ENCODE measurements at places on chromosomes 5 and 9.

- no peak for DNase-seq
Measured at GRCh38 chr9:114429488-114429887, 41.7 kb upstream of the AKNA start.

DNA sequence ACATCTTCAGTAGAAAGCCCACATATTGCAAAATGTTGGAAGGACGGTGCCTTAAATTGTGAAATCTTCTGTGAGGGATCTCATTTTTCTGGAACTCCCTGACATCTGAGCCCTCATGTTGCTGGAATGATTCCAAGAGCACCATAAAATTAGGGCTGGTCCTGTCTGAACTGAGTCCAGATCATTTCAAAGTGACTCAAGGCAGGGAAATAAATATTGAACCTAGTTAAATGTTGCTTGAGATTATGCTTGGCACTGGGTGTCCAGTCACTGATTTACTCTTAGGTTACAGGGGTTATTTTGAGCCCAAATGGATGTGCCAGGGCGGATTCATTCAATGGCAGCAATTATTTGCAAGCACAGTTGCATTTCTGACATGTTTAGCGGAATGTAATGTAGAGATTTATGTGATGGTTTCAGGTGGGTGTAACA is 437.0 kb downstream of the PIK3R1 start:
- DNase-seq: peak; percentile 66

DNA sequence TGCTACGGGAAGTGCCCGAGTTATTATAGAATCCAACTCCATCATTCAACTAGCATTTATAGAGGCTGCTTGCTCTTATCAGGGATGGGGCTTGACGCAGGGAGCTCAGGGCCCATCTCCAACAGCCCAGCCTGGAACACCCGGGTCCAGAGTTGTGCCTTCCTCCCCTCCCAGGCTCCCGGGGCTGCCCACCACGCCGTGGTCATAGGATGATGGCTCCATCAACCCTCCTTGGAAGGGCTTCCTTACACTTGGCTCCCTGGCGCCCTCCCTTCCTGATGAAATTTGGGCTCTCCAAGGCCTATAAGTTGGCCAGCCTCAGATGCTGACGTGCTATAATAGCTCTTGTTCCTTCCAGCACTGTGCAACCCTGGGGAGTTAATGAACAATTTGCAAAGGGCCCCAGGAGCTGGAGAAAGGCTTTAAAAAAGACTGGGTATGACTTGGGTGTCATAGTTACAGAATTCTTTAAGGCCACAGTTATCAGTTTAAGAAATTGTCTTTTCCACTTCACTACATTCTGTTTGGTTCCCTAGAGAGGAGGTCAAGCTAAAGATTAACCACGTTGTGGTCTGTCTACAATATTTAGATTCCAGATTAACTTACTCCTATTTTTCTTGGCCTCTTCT is 42.5 kb upstream of the GADD45G start:
- DNase-seq: no peak

GRCh38 chr9:127767909-127768331 is 10.5 kb downstream of the SH2D3C start:
- DNase-seq: no peak

GRCh38 chr5:50967563-50968355 is 301.3 kb downstream of the PARP8 start:
- DNase-seq: no peak

DNA sequence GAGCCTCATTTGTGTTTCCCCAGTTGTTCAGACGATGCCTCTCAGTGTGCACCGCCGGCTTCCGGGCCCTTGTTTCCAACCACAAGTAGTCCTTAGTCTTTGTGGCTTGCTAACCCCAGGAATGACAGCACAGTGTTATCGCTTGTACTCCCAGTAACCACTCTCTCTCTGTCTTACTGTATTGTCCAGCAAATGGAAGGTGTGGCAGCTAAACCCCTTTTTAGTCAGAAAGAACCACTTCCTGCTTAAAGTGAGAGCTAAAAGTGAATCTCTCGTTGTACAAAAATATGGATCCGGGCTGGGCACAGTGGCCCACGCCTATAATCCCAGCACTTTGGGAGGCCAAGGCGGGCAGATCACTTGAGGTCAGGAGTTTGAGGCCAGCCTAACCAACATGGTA is 61.3 kb downstream of the ENC1 start:
- no peak for DNase-seq

DNA sequence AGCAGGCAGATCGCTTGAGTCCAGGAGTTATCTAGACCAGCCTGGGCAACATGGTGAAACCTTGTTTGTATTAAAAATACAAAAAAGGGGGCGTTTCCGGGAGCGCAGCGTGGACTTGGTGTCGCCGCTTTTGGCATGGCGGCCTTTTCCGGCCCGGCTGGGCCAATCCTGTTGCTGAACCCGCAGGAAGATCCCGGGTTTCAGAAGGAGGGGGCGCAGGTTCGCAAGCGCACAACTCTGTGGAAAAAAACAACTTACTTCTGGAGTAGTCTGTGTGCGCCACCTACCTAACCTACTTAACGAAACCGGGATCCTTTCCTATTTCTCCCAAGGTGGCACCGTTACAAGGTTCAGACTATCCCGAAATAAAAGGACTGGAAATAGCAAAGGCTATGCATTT is 198.6 kb downstream of the MSX2 start:
- DNase-seq: no peak
